Islet precursor cell (in vitro differentiated cells): ENCODE measurements at places on chromosomes 5 and 9.
A peak's percentile ranks its signal among the peaks of the same experiment; 100 is the strongest.

DNA sequence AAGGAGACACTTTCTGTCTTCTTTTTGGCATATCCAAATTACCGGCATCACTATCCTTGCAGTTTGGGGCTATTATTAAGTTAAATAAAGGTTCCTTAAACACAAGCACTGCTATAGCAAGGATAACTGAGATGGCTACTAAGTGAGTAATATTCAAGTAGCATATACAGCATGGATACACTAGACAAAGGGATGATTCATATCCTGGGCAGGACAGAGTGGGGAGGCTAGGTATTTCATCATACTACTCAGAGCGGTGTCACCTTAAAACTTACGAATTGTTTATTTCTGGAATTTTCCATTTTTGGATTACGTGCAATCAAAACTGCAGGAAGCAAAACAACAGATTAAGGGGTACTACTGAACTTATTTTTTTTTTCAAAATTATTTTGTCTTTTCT, 54.1 kb downstream of the FER start:
- DNase-seq = no peak

GRCh38 chr9:92970467-92970923, 23.2 kb downstream of the FGD3 start:
- peak; percentile 63 for DNase-seq

- DNase-seq = no peak
Observed at GRCh38 chr9:110936719-110937452, 101.4 kb downstream of the LPAR1 start.

- DNase-seq = no peak
Observed at GRCh38 chr5:68015381-68016302, 199.9 kb upstream of the PIK3R1 start.

- no peak for DNase-seq
Observed at GRCh38 chr9:109316207-109316640, 4.6 kb downstream of the EPB41L4B start.

GRCh38 chr5:90886381-90886780, 327.8 kb downstream of the ADGRV1 start:
- DNase-seq = no peak

GRCh38 chr9:9133526-9133925, 1333.9 kb upstream of the DMAC1 start:
- no peak for DNase-seq

GRCh38 chr5:14016549-14016948, 72.1 kb upstream of the DNAH5 start:
- no peak for DNase-seq
